ENCODE measurements at places on chromosomes 11 and 22. TPM values are rescaled to one million over a fixed set of nuclear protein-coding genes. Genes with fewer than 3 reads are reported as not detected.

Gene PRCP
- 39.6 TPM for total RNA-seq

Gene FAM227A
- total RNA-seq = 10.2 TPM

Gene RBFOX2
- total RNA-seq = 75.3 TPM

Gene TRPM5
- not detected for total RNA-seq

Measured in tibial nerve (tissue), 4 donors.